Osteocyte (in vitro differentiated cells): ENCODE measurements at places on chromosomes 16 and 17. TPM values are rescaled to one million over a fixed set of nuclear protein-coding genes. Genes with fewer than 3 reads are reported as not detected.

DNA sequence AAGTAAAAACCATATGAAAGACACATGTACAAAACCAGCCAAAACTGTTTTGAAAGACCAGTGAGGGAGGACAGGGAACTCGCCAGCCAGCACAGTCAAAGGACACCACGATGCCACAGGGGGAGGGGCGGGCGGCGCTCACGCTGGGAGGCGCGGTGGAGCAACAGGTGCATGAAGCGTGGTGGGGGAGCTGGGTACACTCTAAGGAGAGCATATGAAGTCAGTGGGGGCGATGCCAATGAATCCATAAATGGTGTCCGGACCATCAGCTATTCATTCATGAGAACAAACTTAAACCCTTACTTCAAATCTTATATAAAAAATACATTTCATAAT is 101.0 kb upstream of the DNAH17 start:
- DNase-seq: no peak
- H3K27me3 ChIP-seq: no peaks in the 10 kb centered on the region
- peak overlapping the region; percentile 34 for H3K27ac ChIP-seq
- peak overlapping the region; percentile 61 for H3K4me3 ChIP-seq
- peaks cover 54% of the 10 kb centered on the region for H3K36me3 ChIP-seq

DNA sequence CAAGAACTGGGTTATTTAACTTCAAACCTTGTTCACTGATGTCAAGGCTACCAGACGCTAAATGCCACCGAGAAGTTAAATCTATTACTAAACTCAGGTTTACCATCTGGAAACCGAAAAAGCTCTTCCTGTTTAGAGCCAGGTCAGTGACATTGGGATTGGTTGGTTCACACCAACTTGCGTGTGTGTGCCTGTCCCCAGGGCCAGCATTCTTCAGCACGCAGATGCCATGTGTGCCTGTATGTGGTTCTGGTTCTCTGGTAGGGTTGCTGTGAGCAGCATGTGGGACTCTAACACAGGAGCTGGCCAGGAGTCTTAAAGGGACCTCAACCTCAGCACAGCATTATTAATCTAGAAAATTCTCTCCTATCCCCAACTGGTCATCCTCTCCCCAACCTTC is 18.1 kb upstream of the TBX2 start:
- no peak overlapping the region for H3K27ac ChIP-seq
- H3K4me1 ChIP-seq: peaks cover 1% of the 10 kb centered on the region
- no peak overlapping the region for H3K4me3 ChIP-seq
- H3K36me3 ChIP-seq: peaks cover 7% of the 10 kb centered on the region
- DNase-seq: no peak

DNA sequence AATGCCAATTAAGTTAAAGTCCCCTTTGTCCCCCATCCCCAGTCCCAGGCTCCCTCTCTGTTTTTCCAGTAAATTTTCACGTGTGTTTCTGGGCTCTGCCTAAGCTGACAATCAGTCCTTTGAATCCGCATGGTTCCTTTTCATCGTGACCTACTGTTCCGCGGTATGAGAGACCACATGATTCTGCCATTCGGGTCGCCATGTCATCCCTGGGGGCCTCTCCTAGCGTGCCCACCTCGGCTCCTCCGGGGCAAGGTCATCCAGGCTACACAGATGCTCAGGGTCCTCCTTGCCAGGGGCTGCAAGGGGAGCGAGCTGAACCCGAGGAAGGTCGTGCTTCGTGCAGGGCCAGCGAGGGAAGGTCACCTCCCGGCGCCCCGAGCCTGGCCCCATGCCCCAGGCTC is 157.6 kb downstream of the RAB11FIP4 start:
- H3K36me3 ChIP-seq: no peaks in the 10 kb centered on the region
- peaks cover 12% of the 10 kb centered on the region for H3K4me1 ChIP-seq
- no peaks in the 10 kb centered on the region for H3K27me3 ChIP-seq
- H3K27ac ChIP-seq: peak overlapping the region; percentile 85
- H3K4me3 ChIP-seq: peak overlapping the region; percentile 83

DNA sequence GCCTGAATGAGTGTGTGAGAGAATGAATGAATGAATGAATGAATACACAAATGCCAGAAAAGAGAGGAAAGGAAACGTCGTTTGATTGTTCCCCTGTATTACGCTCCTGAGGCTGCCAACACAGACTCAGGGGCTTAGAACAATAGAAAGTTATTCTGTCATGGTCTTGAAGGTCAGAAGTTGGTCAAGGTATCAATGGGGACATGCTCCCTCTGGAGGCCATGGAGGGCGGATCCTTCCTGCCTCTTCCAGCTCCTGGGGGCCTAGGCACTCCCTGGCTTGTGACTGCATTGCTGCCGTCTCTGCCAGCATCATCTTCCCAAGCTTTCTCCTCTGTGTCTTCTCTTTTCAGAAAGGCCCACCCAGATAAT is 1.5 kb upstream of the SLC38A8 start:
- no peak for DNase-seq
- peaks cover 18% of the 10 kb centered on the region for H3K27me3 ChIP-seq
- H3K36me3 ChIP-seq: no peaks in the 10 kb centered on the region
- H3K4me1 ChIP-seq: peaks cover 3% of the 10 kb centered on the region

DNA sequence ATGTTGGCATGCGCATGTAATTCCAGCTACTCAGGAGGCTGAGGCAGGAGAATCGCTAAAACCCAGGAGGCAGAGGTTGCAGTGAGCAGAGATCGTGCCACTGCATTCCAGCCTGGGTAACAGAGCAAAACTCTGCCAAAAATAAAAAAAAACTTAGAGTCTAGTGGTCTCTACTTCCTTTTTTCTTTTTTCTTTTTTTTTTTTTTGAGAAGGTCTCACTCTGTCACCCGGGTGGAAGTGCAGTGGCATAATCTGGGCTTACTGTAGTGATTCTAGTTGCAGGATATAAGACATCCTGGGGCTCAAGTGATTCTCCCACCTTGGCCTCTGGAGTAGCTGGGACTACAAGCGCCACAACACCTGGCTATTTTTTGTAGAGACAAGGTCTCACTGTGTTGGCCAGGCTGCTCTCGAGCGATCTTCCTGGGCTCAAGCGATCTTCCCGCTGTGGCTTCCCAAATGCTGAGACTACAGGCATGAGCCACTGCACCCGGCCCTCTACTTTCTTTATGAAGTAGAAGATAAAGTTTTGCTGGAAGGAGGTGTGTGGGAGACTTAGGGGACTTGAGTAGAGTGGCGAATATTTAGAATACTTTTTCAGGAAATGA is 47.9 kb upstream of the TAOK1 start:
- no peaks in the 10 kb centered on the region for H3K36me3 ChIP-seq
- H3K27me3 ChIP-seq: peaks cover 49% of the 10 kb centered on the region
- no peak overlapping the region for H3K4me3 ChIP-seq
- H3K4me1 ChIP-seq: no peaks in the 10 kb centered on the region

- H3K4me1 ChIP-seq: peaks cover 15% of the 10 kb centered on the region
- peaks cover 2% of the 10 kb centered on the region for H3K27me3 ChIP-seq
- no peaks in the 10 kb centered on the region for H3K36me3 ChIP-seq
- no peak overlapping the region for H3K4me3 ChIP-seq
These were observed 2.8 kb downstream of the MARVELD3 start for GRCh38 chr16:71628810-71629209.

- no peaks in the 10 kb centered on the region for H3K27me3 ChIP-seq
- no peak overlapping the region for H3K27ac ChIP-seq
- peaks cover 3% of the 10 kb centered on the region for H3K36me3 ChIP-seq
- DNase-seq: no peak
- H3K4me3 ChIP-seq: no peak overlapping the region
- peaks cover 67% of the 10 kb centered on the region for H3K4me1 ChIP-seq
These were observed 30.0 kb upstream of the CLEC18A start for GRCh38 chr16:69921127-69921526.

- no peaks in the 10 kb centered on the region for H3K27me3 ChIP-seq
- peaks cover 11% of the 10 kb centered on the region for H3K4me1 ChIP-seq
- no peak overlapping the region for H3K4me3 ChIP-seq
- DNase-seq: no peak
- H3K27ac ChIP-seq: no peak overlapping the region
- peaks cover 13% of the 10 kb centered on the region for H3K36me3 ChIP-seq
These were observed 91.3 kb downstream of the WWP2 start for GRCh38 chr16:69853481-69853880.

DNA sequence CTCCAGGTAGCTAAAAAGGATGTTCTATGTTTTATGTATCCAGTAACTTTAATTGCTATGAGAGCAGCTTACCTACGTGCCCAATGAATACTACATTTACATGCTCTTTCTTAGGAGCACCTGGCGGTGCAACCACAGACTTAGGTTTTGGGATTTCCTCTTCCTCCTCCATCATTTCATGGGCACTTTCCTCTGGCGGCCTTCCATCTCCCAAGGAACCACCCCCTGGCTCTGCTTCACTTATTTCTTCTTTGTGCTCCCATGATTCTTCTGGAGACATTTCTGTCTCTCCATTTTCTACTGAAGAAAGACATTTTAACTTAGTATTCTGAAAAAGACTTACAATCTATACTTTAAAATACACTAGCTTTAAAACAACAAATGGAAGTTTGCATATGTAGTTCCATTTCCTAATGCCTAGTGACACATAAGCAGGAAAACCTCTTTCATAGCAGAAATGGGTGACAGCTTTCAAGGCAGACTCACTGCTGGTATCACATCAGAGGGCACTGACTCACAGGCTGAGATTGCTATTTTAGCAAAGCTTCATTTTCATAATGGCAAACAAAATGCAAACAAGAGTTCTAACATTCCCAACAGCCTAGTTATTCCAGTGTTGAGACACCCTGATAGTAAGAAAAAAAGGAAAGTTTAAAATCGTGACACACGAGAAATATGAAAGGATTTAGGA is 19.1 kb downstream of the GSPT1 start:
- H3K4me3 ChIP-seq: peak overlapping the region; percentile 1
- no peak for DNase-seq
- peaks cover 16% of the 10 kb centered on the region for H3K36me3 ChIP-seq
- peaks cover 23% of the 10 kb centered on the region for H3K4me1 ChIP-seq
- peak overlapping the region; percentile 82 for H3K27ac ChIP-seq
- no peaks in the 10 kb centered on the region for H3K27me3 ChIP-seq

GRCh38 chr16:65185241-65185778 is 63.4 kb upstream of the CDH11 start:
- no peak for DNase-seq
- no peak overlapping the region for H3K27ac ChIP-seq
- peaks cover 11% of the 10 kb centered on the region for H3K4me1 ChIP-seq
- no peaks in the 10 kb centered on the region for H3K36me3 ChIP-seq

DNA sequence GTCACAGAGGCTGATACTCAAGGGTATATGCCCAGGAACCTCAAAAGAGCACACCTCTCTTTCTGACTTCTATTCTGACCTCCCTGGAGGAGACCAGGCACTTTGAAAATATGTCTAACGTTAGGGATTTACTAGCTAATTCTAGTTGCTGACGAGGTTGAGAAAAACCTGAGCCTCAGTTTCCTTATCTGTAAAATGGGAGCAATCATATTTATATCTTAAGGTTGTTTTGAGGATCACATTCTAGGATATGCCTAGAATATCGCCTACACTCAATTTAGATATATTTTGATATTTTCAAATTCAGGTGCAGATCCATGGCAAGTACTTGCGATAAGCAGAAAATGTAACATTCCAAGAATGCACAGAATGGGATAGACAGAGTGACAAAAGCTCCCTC is 425.8 kb downstream of the GRIN2A start:
- H3K36me3 ChIP-seq: no peaks in the 10 kb centered on the region
- no peak overlapping the region for H3K4me3 ChIP-seq
- no peak overlapping the region for H3K27ac ChIP-seq
- no peak for DNase-seq

DNA sequence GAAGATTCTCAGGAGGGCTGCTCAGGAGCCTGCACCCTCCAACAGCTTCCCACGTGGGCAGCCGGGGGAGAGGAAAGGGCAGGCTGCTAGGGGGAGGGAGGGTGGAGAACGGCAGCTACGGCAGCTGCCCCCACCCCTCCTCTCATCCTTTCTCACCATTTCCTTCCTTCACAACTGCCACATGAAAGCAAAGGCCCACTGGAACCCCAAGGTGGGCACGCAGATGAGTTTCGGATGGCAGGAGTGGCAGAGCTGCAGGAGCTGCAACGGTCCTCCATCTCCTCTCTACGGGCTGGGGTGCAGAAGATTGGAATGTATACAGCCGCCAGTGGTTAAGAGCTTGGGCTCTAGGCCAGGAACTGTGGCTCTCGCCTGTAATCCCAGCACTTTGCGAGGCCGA is 77.7 kb downstream of the GAS7 start:
- no peak for DNase-seq
- peaks cover 52% of the 10 kb centered on the region for H3K4me1 ChIP-seq
- no peaks in the 10 kb centered on the region for H3K36me3 ChIP-seq
- H3K4me3 ChIP-seq: no peak overlapping the region
- no peak overlapping the region for H3K27ac ChIP-seq

GRCh38 chr16:49701789-49702494 is 154.0 kb downstream of the ZNF423 start:
- H3K27ac ChIP-seq: peak overlapping the region; percentile 61
- peaks cover 1% of the 10 kb centered on the region for H3K36me3 ChIP-seq
- peaks cover 53% of the 10 kb centered on the region for H3K4me1 ChIP-seq
- H3K27me3 ChIP-seq: no peaks in the 10 kb centered on the region

DNA sequence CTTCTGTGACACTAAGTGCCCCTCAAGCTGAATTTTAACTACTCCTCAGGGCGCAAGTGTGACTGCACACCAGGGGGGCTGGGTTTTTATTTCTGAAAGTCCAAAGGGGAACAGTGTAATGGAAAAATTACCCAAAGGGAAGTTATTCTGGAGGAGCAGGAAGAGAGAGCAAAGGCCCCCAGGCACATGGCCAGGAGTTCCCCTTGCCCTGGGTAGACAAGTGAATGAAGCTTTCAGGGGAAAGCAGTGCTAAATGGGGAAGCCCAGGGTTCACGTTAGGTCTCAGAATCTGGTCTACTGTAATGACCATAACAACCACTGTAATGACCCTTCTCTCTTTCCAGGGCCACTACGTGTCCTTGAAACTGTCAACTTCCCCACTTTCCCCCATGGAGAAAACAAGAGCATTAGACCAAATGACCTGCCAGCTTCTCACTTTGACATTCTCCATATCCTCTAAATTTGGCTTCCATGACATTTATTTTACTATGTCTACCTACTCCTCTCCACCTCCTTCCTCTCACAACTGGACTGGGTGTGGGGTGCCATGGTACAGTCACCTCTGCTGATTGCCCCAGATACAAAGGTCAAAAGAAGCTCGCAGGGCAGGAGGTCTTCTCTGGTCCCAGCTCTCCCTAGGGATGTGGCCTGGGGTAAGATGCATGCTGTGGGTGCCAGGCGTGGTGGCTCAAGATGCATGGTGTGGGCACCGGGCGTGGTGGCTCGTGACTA is 34.1 kb upstream of the MMP2 start:
- no peak overlapping the region for H3K4me3 ChIP-seq
- no peak for DNase-seq
- no peak overlapping the region for H3K27ac ChIP-seq
- peaks cover 17% of the 10 kb centered on the region for H3K27me3 ChIP-seq
- H3K4me1 ChIP-seq: no peaks in the 10 kb centered on the region

The TSR1 gene
- total RNA-seq: 26.3 and 27.5 TPM in 2 replicates

The GLIS2 gene
- 58.6 and 59.9 TPM in 2 replicates for total RNA-seq

The ADORA2B gene
- 8.9 TPM in 2 replicates for total RNA-seq

The TENT4B gene
- total RNA-seq: 9.6 and 11.1 TPM in 2 replicates

The C1QL1 gene
- total RNA-seq: 1.2 and 1.4 TPM in 2 replicates

The TEDC2 gene
- total RNA-seq: 4.4 and 6.7 TPM in 2 replicates

The FAM171A2 gene
- total RNA-seq: 26.1 and 26.9 TPM in 2 replicates

The TAT gene
- total RNA-seq: not detected in 2 replicates
